ENCODE measurements at places on chromosomes 7 and 10.

DNA sequence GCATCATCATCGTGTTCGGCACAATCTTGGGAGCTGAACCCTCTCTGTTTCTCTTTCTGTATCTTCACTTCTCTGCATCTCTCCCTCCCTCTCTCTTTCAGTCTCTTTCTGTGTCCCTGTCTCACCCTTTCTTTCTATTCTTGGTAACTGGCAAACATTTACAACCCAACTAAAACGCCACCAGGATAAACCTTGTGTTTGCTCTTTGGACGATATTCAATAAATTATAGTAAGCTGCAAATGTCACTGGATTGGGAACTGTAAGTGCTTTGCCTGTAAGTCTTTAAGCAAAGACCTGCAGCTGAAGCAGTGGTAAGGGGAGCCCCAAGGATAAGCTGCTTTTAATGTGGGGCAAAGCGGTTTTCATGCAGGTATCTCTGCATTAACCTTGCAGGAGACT, 558.0 kb upstream of the MKI67 start:
- no peak for DNase-seq

- DNase-seq: peak; percentile 50
Measured at GRCh38 chr7:44460325-44460724, 30.1 kb downstream of the NUDCD3 start.

- no peak for DNase-seq
Measured at GRCh38 chr7:120229084-120229483, 43.9 kb upstream of the KCND2 start.

DNA sequence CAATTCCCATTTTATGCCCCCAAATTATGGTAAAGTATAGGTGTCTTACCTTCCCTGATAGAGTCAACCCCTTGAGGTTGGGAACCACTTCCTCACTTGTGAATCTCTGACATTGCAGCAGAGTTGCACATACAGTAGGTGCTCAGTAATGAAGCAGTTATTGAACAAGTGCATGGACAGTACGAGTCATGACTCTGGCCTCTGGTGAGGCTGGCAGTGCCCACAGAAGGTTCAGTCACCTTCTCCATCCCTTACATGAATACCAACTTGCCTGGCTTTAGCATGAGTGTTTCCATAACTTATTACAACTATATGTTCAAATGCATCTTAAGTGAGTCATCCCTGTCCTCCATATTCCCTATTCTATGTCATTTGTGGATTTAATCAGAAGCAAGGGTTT, 340.0 kb downstream of the ELMO1 start:
- DNase-seq: no peak

DNA sequence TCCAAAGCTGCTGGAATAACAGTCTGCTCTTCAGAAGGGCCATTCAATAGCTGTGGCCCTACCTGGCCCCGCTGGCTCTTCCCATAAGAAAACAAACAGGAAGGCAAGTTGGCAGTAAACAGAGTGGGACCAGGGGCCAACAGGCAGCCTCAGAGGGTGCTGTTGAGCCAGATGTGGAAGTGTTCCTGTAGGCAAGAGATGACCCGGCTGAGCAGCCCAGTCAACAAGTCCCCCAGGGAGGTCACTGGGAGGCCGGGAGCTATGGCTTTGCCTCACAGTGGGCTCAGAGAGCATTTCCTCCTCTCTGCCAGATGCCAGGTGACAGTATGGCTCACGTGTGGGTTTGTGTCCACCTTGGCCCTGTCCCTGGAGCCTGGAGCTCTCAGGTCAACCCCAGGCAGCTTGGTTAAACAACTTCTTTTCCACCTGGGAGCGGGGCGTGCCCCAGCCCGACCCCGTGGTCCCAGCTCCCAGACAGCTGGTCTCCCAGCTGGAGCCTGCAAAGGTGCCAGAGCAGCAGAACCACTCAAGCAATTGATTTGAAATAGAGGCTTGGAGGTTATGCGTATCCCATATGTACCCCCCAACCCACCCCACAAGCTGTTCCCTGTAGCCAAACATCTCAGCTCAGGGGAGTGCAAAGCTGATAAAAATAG, 33.8 kb upstream of the LOXL4 start:
- no peak for DNase-seq

GRCh38 chr10:93893646-93894515, at the start of gene SLC35G1:
Gene SLC35G1 (plus strand): TSS chr10:93893978. CDS start chr10:93894034, 56 bp downstream.
- peak; percentile 43 for DNase-seq

DNA sequence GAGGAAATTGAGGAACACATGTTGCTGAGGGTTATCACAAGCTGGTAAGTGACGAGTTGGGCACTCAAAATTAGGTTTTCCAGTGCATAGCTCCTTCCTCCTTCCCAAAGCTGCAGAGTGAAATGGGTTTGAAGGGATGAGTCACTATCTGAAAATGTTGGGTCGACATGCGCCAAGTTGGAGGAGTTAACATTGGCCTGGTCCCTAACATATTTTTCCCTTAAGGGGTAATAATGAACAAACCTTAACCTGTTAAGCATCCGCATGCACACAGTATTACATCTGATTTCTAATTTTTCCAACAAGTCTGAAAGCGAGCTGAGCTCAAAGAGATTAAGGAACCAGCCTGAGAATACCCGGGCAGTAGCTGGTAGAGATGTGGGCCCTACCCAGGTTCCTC, 20.7 kb upstream of the TECTB start:
- DNase-seq: no peak

- no peak for DNase-seq
Measured at GRCh38 chr7:128705891-128706333, 33.2 kb upstream of the CALU start.

- no peak for DNase-seq
Measured at GRCh38 chr10:129809431-129809830, 154.6 kb downstream of the EBF3 start.

GRCh38 chr10:22698941-22699440, 15.4 kb downstream of the PIP4K2A start:
- DNase-seq: no peak

DNA sequence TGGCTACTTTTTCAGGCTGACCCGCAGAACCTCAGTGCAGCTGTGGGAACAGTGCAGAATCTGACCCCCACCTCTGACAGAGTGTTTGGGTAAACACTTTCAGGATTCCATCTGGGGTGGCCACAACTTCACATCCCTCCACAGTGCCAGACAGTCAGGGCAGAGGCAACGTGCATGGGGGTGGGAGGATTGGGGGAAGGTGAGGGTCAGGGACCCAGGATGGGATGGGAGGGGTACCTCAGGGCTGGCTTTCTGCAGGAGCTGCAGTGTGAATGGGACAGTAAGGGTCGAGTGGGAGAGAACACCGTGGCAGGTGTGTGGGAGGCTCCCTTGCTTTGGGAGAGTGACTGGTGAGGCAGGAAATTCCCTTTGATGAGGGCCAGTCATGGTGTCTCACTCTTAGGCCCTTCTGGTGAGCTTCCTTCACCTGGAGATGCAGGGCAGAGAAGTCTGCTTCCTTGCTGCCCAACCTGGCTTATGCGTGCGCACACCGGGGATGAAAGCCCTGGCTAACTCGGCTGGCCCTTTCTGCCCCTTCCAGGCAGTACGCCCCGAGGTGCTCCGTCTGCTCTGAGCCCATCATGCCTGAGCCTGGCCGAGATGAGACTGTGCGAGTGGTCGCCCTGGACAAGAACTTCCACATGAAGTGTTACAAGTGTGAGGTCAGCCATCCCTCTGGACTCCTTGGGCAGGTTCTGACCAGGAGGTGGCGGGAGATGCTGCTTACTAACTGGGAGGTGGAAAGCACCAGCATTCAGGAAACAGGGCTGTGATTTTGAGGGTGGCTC, 8.4 kb downstream of the ZYX start:
- no peak for DNase-seq

DNA sequence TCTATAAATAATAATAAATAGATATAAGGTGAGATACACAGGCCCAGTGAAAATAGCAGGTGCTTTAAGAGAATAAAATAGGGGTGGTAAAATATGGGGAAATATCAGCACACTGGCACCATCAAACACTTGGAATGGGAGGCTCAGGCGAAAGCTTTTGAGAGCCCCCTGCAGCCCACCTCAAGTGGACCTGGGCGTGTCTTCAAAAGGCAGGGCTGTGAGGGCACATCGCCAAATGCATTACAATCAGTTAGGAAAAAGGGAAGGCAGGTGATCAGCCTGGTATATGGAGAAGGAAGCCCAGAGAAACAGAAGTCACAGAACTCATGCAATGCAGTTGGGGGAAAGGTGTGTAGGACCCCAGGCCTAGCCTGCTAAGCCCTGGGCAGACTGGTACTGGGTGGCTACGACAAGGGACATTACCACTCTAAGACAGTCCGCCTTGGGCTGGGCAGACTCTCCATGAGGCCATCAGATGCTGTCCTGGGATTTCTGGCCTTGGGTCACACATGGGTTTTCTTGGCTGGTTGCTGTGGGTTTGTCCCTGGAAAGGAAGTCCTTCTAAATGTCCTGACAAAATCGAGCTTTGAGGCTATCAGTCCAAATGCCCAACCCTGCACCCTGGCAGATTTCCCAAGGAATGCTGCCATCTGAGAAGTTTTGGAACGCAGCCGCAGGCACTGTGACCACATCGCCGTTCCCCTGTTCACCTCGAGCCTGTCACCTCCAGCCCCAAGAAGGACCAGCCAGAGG, 330.6 kb downstream of the GRID1 start:
- no peak for DNase-seq

DNA sequence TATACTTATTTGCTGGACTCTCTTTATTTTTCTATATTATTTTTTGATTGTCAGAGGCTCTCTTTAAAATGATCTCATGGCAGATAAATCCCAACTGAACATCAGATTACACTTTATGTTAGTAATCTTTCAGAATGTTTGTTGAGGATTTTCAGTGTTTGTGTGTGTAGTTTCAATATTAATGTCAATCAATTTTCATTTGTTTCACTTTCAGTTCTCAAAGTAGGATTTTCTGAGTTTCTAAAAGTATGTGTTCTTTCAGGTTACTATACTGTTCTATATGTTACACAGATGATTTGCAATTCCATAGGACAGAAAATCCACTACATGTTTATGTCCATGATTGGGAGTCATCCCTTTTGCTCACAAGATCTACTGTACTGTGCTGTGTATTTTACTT, 311.9 kb upstream of the POT1 start:
- DNase-seq: no peak

DNA sequence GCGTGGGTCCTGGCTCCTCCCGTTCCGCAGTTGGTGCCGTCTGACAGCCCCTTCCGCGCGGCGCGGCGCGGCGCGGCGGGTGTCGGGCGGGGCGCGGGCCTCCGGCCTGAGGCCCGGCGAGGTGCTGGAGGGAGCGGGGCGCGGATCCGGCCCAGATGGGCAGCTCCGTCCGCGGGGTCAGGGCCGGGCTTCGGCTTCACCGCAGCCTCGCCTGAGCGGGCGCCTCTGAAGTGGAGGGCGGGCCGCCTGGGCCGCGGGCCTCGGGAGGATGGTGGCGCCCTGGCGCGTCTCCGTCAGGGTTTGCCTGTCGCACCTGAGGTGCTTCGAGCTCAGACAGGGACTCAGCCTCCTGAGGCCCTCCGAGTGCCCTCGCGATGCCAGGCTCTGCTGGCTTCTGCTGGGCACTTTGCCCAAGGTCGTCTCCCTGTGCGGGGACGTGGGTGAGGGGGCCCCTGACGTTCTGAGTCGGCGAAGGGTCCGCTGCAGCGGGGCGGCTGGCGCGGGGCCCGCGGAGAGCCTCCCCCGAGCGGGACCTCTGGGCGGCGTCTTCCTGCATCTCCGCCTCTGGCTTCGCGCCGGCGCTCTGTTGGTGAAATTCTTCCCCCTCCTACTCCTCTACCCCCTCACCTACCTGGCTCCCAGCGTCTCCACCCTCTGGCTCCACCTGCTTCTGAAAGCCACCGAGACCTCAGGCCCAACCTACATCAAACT, 473 bp downstream of the ADCK2 start:
- peak; percentile 39 for DNase-seq

DNA sequence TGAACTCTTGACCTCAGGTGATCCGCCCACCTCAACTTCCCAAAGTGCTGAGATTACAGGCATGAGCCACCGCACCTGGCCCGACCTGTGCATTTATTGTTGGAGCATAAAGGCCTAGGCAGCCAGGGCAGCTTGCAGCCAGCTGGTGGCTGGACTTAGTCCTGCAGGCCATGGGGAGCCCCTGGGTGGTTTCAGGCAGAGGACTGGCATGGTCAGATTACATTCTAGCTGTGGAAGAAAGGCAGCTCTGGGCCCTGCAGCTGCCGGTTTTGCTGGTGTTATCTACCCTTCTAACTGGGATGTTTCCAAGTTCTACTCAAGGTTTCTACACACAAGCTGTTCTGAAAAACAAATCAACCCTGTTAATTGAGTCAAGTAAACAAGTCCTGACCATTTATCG, 22.7 kb upstream of the MKRN1 start:
- no peak for DNase-seq

- DNase-seq: no peak
Measured at GRCh38 chr10:43754569-43755260, 106.0 kb upstream of the ZNF32 start.

- no peak for DNase-seq
Measured at GRCh38 chr7:25832929-25833328, 319.1 kb upstream of the NFE2L3 start.

GRCh38 chr10:119620241-119621077, 23.7 kb upstream of the TIAL1 start:
- no peak for DNase-seq

DNA sequence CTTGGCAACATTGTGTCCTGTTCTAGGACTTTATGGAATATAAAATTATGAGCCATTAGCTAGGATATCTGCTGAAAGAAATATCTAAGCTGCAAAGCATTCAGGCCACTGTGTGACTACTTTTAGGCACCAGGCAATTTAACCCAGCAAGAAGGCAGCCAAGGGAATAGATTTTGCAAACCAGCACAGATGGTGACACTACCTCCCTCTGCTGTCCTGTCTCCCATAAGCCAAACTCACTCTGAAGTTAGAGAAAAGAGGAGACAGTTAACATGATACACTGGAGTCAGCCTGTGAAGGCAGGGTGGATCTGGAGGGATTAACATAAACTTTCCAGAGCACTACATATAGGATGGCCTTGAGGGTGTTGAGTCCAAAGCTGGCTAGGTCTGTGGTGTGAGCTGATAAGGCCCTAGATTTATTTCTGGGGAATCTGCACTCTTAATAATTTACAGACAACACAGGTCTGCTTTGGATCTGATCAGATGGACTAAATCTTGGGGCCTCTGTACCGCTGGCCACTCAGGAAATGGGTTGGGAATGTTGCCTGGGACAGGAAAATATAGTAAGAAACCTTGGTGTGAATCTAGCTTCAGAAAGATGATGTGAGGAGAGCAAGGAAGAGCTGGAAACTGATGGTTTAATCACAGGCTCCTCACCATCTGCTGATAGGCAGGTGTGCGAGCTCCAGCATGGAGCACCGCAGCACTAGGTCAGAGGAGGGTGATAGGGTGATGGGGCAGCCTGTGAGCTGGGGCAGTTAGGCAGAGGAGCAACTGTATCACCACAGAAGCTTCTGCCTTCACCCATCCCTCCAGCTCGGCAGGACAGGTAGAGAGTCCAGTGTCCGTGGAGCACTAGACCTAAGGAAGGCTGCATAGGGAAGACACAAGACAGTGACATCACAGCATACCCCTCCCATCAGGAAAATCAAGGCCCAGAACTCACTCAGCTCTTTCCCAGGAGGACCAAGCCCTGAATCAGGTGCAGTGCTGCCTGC, 229.9 kb upstream of the PRSS1 start:
- no peak for DNase-seq

Data from effector memory CD4-positive, alpha-beta T cell (primary cell).